ENCODE measurements at places on chromosomes 11 and 22. TPM values are rescaled to one million over a fixed set of nuclear protein-coding genes. Genes with fewer than 3 reads are reported as not detected.

- DNase-seq: no peak
These were observed 9.1 kb upstream of the CTTN start for GRCh38 chr11:70389201-70389600.

GRCh38 chr11:133107763-133108162, 424.5 kb downstream of the OPCML start:
- DNase-seq: no peak

DNA sequence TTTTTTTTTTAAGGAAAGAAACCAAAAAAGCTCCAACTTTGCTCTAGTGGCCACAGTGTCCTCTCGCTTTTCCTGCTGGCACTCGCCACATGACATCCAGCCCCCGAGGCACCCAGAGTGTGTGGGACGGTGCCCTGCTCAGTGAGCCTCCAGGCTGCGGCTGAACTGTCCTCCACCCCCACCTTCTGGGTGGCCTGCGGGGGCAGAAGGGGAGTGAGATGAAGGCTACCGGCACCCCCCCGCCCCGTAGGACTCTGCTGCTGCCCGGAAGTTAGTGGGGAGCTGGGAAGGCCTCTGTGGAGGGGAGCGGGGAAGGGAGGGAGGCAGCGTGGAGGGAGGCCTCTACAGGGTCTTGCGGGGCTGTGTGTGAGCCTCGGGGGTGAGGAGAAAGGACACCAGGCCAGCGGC, 264.4 kb downstream of the CTTN start:
- peak; percentile 24 for DNase-seq

- DNase-seq: no peak
These were observed 45.5 kb downstream of the ADM start for GRCh38 chr11:10350334-10350733.

- DNase-seq: no peak
These were observed 255.2 kb downstream of the MN1 start for GRCh38 chr22:27546157-27546935.

DNA sequence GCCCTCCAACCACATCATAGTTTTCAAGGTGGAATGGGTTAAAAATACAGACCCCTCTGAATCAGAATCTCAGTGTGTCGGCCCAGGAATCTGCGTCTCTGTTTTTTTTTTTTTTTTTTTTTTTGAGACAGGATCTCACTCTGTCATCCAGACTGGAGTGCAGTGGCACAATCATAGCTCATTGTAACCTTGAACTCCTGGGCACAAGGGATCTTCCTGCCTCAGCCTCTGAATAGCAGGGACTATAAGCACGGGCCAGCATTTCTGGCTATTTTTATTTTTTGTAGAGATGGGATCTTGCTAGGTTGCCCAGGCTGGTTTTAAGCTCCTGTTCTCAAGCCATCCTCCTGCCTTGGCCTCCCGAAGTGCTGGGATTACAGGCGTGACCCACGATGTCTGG, 28.2 kb downstream of the MIAT start:
- DNase-seq: no peak

DNA sequence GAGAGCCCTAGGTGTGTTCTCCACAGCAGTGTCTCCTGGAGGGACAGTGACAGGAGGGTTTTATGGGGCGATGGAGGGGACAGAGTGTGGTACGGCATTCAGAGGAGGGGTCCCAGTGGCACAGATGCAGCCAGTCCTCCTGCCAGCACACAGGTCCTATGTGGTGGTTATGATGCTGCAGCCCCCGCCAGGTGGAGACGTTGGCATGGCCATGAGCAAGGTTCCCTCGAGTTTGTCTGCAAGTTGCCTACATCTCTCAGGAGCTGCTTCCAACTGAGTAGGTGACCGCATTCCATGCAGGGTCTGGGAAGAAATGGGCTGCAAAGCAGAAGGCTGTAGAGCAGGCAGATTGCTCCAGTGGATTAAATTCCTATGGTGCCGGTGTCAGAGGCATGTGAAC, 646.0 kb downstream of the TBC1D22A start:
- DNase-seq: no peak

- DNase-seq: no peak
These were observed 18.1 kb downstream of the DGCR2 start for GRCh38 chr22:19103880-19104821.

DNA sequence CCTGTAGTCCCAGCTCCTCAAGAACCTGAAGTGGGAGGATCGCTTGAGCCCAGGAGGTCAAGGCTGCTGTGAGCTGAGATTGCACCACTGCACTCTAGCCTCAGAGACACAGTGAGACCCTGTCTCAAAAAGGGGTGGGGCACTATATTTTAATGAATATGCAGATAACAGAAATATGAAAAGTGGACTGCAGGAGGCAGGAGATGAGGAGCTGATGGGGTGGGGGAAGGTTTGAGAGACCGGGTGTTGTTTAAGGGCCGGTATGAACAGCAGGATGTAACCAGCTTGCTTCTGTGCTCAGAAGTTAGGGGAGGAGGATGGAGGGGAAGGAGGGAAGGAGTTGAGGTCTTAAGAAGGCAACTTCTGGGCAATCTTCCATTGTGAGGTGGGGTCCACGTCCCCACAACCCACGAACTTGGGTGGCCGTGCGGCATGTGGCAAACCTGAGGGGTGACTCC, 1.3 kb upstream of the B4GALNT4 start:
- DNase-seq: no peak

GRCh38 chr22:46535876-46536536, 1.4 kb downstream of the CELSR1 start:
- no peak for DNase-seq

DNA sequence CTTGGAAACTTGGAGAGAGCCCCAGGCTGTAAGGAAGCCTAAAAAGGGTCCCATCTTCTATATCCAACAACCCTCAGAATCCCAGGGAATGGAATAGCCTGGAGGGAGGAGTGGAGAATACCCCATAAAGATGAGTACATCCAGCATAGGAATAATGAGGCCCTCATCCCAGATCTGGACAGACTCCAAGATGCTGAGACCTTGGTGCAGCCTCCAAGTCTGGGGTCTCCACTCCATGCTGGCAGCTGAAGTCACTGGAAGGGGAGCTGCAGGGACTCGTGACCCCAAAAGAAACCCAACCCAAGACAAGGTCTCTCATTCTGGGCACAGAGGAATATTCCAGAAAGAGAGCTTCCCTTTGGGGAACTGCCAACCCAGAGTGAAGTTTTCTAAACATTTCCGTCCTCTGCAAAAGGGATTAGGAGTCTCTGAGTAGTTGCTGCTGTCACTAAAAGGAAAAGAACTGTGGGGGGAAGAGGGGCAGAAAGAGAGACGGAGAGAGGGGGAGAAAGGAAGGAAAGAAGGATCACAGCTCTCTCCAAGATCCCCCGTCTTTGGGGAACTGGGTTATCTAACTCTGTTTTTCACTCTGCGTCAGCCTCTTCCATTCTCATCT, 589 bp downstream of the SCGB1A1 start:
- DNase-seq: peak; percentile 42

GRCh38 chr11:11701070-11701469, 79.3 kb upstream of the GALNT18 start:
- no peak for DNase-seq

DNA sequence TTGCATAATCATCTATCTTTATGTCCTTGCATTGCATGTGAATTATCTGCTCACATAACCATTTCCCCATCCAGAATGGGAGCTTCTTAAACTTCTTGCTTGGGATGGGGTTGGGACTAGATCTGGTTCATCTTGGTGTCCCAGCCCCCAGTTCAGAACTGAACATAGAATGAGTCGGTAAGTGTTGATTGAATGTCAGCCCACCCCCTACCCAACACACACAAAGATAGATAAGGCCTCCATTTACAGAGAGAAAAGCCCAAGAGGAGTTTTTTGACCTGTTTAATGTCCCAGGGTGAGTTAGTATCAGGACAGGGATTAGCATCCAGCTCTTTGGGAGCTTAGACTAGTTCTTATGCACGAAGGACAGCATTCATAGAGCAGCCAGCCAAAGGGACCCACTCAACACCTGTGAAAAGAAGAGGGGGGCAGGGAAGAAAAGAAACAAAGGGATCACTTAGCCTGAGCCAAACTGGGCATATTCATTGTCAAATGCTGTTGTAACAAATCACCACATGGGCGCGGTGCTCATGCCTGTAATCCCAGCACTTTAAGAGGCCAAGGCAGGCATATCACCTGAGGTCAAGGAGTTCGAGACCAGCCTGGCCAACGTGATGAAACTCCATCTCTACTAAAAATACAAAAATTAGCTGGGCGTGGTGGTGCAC, 57.4 kb downstream of the CHRDL2 start:
- DNase-seq: no peak

DNA sequence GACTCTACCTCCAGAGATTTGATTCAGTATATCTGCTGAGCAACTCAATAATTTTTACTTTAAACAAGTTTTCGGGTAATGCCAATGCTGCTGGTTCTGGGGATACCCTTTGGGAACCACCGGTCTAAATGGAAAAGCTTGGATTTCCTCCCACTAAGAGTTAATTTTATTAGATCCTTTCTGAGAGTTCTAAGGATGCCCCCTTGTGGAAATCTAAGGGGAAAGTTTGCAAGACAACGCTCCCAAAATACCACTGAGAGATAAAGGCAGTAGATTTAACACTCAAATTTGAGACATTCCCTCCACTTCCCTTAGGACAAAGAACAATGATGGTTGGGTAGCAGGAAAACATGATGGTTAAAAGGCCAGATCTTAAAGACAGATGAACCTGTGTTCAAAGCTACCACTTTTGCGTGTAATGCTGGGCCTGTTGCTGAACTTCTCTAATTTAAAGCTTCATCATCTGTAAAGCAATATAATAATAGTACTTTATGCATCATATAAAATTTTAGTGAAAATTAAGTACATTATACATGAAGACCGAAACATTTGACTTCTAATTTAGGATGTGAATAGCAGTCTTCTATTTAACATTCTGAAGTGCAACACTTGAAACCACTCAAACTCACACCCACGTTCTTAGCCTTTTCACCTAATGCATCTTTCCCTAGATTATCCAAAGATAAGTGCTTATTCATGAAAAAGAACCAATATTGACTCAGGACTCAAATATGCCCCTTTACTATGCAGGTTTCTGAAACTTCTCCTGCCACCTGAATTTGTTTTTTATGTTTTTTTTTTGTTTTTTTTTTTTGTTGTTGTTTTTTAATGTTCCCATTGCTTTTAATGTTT, 110.1 kb upstream of the LUZP2 start:
- DNase-seq: peak; percentile 19

GRCh38 chr11:82747471-82747870, 13.8 kb upstream of the FAM181B start:
- DNase-seq: no peak

DNA sequence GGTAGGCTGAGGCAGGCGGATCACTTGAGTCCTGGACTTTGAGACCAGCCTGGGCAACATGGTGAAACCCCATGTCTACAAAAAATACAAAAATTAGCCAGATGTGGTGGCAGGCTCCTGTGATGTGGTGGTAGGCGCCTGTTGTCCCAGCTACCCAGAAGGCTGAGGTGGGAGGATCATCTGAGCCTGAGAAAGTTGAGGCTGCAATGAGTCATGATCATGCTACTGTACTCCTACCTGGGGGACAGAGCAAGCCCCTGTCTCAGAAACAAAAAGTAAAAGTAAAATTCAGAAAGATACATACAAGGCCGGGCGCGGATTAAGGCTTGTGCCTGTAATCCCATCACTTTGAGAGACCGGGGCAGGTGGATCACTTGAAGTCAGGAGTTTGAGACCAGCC, 6.3 kb downstream of the LDHAL6A start:
- DNase-seq: no peak

GRCh38 chr22:27391092-27391770, 410.3 kb downstream of the MN1 start:
- no peak for DNase-seq

GRCh38 chr11:84471501-84471900, 1155.6 kb downstream of the DLG2 start:
- no peak for DNase-seq

- no peak for DNase-seq
These were observed 411.5 kb upstream of the DDI1 start for GRCh38 chr11:103624708-103625623.

DNA sequence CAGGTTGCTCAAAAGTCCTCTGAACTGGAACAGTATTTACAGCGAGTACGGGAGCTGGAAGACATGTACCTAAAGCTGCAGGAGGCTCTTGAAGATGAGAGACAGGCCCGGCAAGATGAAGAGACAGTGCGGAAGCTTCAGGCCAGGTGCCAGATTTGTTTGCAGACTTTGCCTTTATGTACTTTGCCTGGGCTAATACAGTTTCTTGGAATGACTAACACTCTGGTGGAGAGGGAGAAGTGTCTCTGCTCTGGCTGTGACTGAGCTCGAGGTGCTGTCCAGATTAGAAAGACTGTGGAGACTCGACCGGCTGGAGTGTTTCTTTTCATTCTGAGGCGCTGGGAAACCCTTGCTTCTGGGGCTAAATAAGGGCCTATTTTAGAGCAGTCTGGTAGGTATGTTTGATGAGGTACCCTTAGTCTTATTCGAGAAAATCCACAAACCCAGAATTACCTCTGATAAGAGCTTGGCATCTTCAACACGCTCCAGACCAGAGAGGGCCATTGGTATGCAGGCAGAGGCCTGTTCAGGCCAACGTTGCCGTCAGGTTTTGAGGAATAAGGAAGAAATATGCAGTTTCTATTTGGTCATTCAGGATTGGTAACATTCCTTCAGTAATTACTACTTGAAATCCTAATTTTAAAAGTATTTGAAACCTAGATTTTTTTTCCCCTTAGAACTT, 76.5 kb downstream of the SWAP70 start:
- no peak for DNase-seq

GRCh38 chr11:85737738-85738137, 51.7 kb upstream of the CCDC89 start:
- DNase-seq: no peak

GRCh38 chr11:126891556-126892217, 108.9 kb downstream of the KIRREL3 start:
- DNase-seq: no peak

GRCh38 chr11:118223570-118223969, 1.2 kb downstream of the JAML start:
- DNase-seq: no peak

DNA sequence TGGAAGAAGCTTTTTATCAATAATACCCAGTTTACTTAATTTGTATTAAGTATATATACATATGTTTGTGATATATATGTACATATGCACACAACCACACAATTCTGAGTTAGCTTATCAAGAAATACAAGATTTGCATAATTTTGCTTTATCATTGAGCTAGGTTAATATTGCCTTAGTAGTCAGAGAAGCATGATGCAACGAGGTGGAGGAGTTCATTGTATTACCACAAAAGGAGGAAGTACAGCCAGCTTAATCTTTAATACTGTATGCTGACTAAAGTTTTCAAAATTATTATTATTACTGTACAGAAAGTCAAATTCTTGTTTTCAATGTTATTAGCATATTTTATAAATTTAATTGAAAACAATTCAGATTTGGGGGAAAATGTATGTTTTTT, 278.4 kb upstream of the PDGFD start:
- no peak for DNase-seq

- no peak for DNase-seq
These were observed 14.0 kb downstream of the ZDHHC24 start for GRCh38 chr11:66531841-66532240.

Gene OR2AG2
- polyA plus RNA-seq: 0.07 TPM

Gene FGF4
- not detected for polyA plus RNA-seq

Gene AQP11
- 6.3 TPM for polyA plus RNA-seq

Gene GGT5
- polyA plus RNA-seq: 18.3 TPM

Gene OR5AL1
- polyA plus RNA-seq: not detected

Gene DNAJB7
- polyA plus RNA-seq: 1.0 TPM

Gene OR51I1
- polyA plus RNA-seq: not detected

Gene TSPAN32
- polyA plus RNA-seq: 1.9 TPM

Gene ZNF202
- 23.5 TPM for polyA plus RNA-seq

Gene NNMT
- polyA plus RNA-seq: 0.48 TPM

Gene TMEM191B
- 0.50 TPM for polyA plus RNA-seq

Gene KIF18A
- 17.8 TPM for polyA plus RNA-seq
